ENCODE measurements at places on chromosomes 3 and 15. TPM values are rescaled to one million over a fixed set of nuclear protein-coding genes. Genes with fewer than 3 reads are reported as not detected.
A peak's percentile ranks its signal among the peaks of the same experiment; 100 is the strongest.

The ANKRD63 gene
- not detected for total RNA-seq

The KNG1 gene
- total RNA-seq = not detected

The IGF2BP2 gene
- 68.6 TPM for total RNA-seq

The CCR9 gene
- total RNA-seq = not detected

The LMAN1L gene
- not detected for total RNA-seq

The PAQR5 gene
- total RNA-seq = 6.4 TPM

The CTXND1 gene
- under 0.01 TPM for total RNA-seq

The SEMA3G gene
- 0.21 TPM for total RNA-seq

The MFAP1 gene
- total RNA-seq = 25.5 TPM

The PROS1 gene
- total RNA-seq = 14.1 TPM

- DNase-seq = no peak
Measured at GRCh38 chr3:78912687-78913086, 855.1 kb downstream of the ROBO1 start.

DNA sequence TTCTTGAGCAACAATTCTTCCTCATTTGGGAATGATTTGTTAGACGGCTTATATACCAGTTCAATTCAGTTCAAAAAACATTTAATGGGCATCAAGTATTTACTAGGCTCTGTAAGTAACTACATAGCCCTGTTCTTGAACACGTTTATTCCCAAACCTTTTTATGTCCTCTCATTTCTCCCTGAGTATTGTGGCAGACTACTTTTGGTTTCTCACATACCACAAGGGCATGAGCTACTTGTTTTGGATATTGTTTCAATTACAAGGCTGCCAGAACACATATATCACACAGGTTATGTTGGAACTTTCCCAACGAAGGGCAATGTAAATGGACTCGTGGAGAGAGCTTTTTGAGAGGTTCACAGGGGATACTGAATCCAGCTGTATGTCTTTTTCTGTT is 363.8 kb upstream of the NAALADL2 start:
- DNase-seq = no peak

GRCh38 chr15:59165726-59166125 is 40.9 kb upstream of the LDHAL6B start:
- DNase-seq = no peak

DNA sequence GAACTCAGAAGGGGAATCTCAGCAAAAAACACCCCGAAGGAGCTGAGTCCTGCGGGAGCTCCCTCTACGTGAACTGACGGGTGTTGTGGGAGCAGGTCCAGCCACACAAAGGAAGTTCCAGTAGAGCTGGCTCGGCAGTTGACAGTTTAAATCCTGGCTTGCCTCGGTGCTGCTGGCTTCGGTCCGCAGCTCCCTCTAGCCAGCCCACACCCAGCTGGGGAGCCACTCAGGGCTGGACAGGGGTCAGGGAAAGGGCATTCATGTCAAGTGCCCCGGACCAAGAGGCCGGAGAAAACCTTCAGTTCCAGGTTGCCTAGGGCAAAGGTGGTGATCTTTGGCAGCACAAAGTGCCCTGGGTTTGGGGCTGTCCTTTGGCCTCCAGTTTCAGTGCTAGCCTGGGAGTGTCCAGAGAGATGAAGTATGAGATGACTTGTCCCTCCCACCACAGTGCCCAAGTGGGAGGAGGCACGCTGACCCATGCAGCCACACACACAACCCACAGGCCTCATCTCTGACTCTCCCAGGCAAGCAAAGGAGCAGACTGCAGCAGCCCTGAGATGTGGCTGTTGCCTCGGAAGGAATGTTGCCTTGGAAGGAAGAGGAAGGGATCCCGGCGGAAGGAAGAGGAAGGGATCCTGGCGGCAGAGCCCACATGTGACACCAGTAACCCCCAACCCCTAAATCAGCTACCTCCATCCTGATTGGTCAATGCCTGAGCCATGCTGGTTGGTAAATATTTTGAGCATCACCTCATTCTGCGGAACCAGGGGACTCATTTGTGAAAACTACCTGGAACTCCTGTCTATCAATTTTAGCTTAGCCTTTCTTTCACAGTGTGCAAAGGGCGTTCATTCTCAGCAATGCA is 13.9 kb upstream of the ANPEP start:
- DNase-seq = no peak

DNA sequence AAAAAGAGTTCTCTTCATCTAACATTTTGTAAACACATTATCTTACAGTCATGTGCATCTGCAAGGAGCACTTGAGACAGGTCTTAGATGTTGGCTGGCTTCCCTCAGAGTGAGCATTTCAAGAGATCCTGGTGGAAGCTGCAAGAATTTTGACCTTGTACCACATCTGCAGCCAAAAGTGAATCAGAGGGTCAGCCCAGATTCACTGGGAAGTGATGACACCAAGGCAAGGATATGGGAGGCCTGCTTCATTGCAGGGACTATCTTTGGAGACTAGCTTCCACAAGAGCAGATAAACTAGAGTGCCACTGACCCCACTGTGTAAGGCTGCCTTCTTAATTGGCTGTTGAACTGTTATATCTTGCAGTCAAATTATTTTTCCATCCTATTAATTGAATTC is 21.3 kb upstream of the GADL1 start:
- DNase-seq = no peak

- no peak for DNase-seq
Measured at GRCh38 chr3:170692720-170693119, 106.8 kb upstream of the SLC7A14 start.

GRCh38 chr15:91854639-91854990 is 1.1 kb downstream of the SLCO3A1 start:
- no peak for DNase-seq

DNA sequence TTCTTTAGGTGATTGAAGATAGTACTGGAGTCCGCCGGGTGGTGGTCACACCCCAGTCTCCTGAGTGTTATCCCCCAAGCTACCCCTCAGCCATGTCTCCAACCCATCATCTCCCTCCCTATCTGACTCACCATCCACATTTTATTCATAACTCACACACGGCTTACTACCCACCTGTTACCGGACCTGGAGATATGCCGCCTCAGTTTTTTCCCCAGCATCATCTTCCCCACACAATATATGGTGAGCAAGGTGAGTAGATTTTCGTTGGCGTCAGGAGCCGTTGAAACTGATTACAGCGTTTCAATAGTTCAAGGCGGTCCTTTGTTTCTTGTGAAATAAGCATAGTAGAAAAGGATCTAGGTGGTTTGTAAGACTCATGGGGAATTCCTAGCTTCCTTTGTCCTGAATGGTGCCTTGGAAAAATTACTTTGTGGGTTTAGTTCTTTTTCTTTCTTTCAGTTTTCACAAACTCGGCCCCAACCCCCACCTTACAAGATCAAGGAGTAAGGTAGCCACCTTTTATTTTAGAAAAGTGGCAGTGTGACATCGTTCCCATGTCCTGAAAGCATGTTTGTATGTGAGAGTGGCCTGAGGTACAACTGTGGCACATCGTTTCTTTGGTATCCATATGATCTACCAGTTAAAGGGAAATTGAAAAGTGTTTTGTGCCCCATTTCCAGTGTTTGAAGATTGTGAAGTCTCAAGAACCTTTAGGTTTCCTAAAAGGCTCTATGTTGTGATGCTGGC is 200.6 kb downstream of the GHSR start:
- DNase-seq = no peak

DNA sequence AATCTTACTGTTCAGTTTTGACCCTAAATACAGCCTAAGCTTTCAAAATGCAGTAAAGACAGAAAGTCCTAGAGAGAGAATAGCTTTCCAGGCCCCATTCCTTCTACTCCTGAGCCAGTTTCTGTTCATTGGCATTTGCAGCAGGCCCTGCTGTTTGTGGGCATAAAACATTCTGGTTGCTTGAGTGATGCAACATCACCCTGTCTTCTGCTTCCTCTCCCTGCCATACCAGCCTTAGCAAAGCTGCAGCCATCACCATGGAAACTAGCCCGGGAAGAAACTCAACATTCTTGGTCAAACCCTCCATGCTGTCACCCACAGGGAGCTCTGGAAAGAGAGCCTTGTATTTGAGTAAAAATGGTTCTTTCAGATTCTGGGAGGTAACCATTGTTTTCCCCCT is 325.7 kb downstream of the MAGI1 start:
- DNase-seq = peak; percentile 43

GRCh38 chr3:113746548-113747282 is at the start of gene ATP6V1A:
Gene ATP6V1A, plus strand, starts transcription at chr3:113747035. Its CDS starts 31,719 bp downstream, at chr3:113778754.
- DNase-seq = no peak

- DNase-seq = no peak
Measured at GRCh38 chr3:131582438-131582837, 79.7 kb upstream of the MRPL3 start.

DNA sequence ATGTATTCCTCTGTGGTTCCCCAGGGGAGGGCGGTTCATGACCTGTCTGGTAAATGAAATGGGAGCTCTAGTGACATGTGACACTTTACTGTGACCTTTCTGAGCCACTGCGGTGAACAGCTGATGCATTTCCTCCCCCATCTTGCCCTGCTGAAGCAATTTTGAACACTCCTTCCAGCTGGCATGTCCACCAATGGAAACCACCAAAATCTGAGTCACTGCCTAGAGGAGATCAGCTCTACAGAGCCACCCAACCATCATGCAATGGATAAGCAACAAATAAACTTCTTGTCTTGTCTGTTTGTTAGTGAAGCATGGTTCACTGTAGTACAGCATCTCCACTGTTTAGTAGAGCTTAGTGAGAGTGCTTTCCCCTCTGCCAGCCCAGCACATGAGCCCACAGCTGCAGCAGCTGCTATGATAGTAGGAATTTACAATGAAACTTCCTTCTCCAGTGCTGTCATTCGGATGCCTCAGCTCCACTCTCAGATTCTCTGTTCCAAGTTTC is 479.4 kb downstream of the NTRK3 start:
- peak; percentile 39 for DNase-seq

DNA sequence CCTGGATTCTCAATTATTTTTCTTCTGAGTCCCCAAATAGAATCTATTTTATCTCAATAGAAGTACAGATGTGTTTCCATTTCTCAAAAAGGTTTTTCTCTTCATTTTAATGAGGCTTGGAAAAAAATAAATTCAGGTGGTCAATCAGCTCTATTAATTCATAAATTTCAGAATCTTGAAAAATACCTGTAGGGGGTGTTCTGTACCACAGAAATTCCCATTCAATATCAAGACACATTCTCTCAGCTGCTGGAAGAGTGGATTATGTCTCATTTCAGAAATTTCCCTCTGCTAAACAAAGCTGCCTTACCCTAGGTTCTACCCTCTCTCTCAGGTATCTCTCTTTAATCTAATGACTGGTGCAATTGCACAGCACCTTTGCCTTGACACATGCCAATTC is 1121.2 kb downstream of the SI start:
- DNase-seq = no peak

GRCh38 chr3:71560665-71561064 is 22.9 kb downstream of the FOXP1 start:
- DNase-seq = no peak

- DNase-seq = peak; percentile 73
Measured at GRCh38 chr3:5021116-5022092, 42.2 kb downstream of the BHLHE40 start.

DNA sequence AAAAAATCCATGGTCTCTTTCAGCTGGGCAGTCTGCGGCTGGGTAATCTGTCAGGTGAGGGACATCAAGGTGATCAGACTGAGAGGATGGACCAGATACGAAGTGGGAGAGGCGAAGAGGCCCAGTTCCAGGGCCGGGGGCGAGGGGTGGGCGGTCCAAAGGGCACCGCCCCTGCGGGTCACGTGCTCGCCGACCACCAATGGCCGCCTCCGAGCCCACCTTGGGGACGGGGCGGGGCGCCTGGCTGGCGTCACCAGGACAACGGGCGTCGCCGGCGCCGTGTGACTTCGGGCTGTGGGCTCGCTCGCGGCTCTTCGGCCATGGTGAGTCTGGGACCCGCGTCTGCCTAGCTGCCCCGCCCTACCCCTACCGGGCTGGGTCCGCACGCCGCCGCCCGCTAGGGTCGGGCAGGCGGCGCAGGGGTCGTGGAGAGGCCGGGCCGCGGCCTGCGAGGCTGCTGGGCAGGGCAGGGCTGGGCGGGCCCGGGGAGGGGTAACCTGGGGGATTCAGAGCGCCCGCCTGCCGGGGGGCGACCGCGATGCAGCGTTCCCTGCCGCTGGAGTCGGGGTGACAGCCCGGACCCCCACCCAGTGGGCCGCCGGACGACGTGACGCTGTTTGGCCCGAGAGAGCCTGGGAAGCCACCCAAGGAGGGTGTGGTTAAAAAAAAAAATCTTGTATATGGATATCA is at the start of gene FBXL2:
FBXL2 (plus strand) TSS at position 250 of the 690 bp plus-strand sequence; CDS start at position 321, 71 bp downstream.
- DNase-seq = no peak

GRCh38 chr3:186060222-186060621 is 48.7 kb downstream of the ETV5 start:
- DNase-seq = no peak

- DNase-seq = no peak
Measured at GRCh38 chr3:34056951-34057390, 258.5 kb downstream of the PDCD6IP start.

- DNase-seq = peak; percentile 26
Measured at GRCh38 chr3:170506556-170506955, 79.3 kb downstream of the SLC7A14 start.

DNA sequence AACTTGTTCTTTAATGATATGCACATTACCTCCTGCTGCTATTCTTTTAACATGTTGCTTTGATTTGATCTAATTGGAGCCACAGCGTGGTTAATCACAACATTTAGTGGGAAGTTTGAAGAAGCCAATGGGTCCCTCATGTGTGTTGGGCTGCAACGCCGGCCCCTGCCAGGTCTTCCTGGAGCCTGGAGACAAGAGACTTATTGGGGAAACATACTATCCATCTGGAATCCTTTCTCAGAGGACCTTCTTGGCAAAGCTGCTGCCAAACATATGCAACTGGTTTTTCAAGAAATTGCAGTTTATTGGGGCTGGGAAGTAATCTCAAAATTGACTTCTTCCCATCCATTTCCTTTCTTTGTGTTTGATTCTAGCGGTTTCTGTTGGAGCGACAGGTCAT is 396.3 kb upstream of the PROK2 start:
- no peak for DNase-seq

DNA sequence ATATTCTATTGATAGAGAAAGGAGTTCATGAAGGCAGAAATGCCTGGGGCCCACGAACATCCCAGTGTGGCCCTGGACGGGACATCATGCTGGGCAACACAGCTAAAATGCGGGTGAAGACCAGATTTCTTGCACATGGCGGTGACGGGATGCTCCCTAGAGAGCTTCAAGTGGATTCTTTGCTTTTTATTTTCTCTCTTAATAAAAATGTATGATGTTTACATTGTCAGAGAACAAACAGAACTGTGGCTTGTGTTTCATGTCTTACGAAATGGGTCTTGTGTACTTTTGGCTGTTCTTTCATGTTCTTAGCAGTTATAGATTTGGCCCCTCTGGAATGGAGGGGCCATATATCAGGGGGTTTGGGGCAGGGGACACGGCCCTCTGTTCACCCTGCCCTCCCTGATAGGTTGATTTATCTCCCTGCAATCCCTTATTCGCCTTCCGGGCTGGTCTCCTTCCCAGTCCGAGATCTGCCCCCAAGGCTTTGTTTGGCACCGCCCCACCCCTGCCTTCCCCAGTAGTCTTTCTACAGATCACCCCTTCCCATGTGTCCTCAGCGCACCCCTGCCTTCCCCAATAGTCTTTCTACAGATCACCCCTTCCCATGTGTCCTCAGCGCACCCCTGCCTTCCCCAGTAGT is 68.7 kb upstream of the CGNL1 start:
- no peak for DNase-seq
